ENCODE measurements at places on chromosomes 3 and 15.

- no peak for DNase-seq
Observed at GRCh38 chr15:88932875-88933330, 19.7 kb upstream of the MFGE8 start.

DNA sequence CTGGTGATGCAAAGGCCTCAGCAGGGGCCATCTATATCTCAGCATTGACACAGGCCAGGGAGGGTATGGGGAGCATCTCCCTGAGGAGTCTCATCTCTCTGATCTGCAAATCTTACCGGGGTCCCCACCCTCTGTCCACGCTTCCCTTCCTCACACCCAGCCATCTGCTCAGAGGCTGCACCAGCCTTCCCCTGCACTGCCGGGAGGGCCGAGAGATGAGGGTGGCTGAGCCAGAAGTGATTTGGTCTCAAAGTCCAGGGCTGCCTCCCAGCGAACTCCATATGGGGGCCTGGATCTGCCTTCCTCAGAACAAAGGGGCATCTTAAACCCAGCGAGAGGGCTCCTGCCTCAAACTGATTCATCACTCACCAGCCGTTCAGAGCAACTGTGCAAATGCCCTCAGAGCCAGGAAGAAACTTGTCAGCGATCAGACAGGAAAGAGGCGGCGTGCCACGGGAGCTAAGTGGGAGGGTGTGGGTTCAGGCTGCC is 4.6 kb downstream of the IGDCC3 start:
- DNase-seq = no peak

- no peak for DNase-seq
Observed at GRCh38 chr3:4633078-4634004, 140.2 kb downstream of the ITPR1 start.

DNA sequence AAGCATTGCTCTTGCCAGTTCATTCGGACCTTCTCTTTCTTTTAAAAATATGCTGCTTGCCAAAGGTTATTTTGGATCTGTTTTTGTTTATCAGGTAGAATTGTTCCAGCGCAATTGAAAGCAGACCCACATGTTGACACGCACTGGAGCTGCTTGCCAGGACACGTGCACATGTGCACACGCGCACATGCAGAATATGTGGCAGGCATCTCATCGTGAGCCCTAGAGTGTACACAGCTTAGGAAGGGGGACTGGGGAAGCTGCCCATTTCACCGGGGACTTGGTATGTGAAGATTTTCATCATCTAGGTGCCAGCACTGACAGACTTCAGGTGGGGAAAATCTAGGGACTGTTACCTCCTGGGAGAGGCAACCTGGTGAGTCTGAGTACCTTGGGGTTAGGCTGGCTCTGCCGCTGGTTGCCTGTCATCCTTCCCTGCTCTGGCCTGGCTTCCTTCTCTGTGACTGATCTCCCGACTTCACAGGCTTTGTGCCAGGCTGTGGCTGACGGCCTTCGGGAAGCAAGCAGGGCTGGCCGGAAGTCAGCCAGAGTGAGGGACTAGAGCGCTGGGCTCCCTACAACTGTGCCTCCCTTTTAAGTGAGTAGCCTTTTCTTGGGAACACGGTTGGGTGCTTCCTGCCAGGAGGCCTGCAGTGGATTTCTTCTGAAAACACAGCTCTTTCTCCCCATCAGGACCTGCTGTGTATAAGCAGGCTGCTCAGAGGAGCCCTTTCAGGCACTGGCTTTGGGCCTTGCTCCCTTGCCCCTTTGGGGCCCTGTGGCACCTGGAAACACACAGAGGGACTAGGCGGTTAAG is 129.3 kb downstream of the EEFSEC start:
- DNase-seq = peak; percentile 48

DNA sequence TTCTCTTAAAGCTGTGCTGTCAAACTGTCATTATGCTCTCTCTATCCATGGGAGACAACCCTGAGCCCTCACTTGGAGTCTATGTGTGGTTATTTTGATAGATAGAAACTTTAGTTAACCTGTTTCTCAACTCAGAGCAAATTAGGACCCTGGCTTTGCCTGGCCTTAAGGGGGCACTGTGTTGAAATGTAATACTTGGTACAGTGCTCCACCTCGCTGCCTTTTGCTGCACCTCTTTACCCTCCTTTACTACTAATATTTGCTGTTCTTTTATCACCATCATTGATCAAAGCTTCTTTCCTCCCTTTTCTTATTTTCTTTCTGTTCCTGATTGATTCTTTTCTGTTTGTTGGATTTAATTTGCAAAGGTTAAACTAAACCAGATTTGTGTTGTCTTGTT is 34.3 kb downstream of the STT3B start:
- DNase-seq = no peak

GRCh38 chr3:147890114-147890513 is 480.9 kb downstream of the ZIC1 start:
- DNase-seq = no peak

GRCh38 chr15:91113030-91113429 is 13.0 kb downstream of the SV2B start:
- no peak for DNase-seq

GRCh38 chr15:68888419-68888818 is 41.9 kb upstream of the SPESP1 start:
- DNase-seq = no peak

GRCh38 chr15:89068325-89068784 is 19.9 kb upstream of the ABHD2 start:
- no peak for DNase-seq

GRCh38 chr3:50395070-50395860 is 35.9 kb upstream of the TMEM115 start:
- no peak for DNase-seq

- DNase-seq = no peak
Observed at GRCh38 chr15:74234598-74234875, 1.6 kb upstream of the CCDC33 start.

DNA sequence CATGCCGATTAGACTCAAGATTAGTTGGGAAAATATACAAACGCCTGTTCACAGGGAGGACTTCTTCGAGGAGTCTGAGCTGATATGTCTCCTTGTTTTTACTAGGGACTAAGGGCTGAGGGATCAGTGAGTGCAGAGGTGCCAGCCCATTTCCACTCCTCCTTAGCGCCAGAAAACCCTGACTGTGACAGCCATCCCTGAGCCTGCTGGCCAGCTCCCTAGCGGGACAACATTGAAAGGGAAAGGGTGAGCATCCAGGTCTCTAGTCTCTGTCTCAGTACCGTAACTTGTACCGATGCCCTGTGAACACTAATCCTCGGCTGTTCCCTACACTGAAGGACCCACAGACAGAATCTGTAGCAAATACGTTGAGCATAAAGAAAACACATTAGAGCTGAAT is 243.4 kb downstream of the WNT5A start:
- no peak for DNase-seq

DNA sequence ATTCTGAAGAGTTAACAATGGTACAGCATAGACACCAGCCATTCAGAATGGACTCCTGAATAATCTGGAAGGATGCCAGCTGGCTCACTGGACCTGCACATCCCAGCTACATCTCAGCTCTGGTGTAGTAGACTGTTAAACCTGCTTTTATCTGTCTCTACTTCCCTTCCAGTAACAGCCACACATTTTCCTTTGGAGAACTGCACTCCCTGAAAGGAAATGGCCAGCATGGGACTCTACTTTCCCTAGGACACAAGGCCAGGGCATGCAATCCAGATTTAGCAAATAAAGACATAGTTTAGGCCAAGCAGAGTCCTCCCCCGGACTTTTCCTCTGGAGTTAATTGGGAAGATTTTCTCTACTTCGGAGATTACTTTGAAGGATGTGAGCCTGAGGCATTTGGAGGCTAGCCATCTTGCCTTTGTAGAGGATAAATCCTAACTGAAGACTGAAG is 82.7 kb upstream of the TCF12 start:
- no peak for DNase-seq

- no peak for DNase-seq
Observed at GRCh38 chr3:162007722-162008121, 511.1 kb downstream of the OTOL1 start.

All from nucleus accumbens (tissue), 56 donors.